Activated CD8-positive, alpha-beta T cell treated with anti-CD3 and anti-CD28 coated beads, Interleukin-2, amount 10 ng/mL, durations not matched to agents 7 days and 5 days (primary cell): ENCODE measurements at places on chromosomes 11 and 22.

DNA sequence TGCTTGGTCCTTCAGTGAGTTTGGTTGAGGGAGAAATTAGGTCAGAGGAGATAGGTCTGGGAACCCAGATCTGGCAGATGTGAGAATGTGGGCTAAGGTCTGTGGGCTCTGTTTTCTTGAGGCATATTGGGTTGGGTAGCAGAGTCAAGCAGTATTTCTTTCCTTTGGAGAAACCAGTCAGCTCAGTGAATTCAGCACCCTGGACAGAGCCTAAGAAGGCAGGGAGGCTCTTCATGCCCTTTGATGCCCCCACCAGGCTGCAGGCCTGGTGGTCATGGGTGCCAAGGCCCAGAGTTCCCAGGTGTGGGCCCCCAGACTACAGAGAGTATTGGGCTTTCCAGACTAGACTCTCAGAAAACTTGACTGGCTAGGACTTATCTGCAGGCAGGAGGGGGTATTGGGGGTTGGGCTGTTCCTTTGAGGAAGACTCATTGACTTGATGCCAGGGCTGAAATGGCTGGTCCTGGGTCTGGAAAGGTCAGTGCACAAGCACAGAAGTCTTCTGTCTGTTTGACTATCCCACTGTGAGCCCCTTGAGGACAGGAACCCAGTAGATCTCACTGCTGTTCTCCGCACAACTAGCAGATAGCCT lies 45.3 kb upstream of the NECTIN1 start:
- no peak overlapping the region for H3K27ac ChIP-seq
- H3K36me3 ChIP-seq = no peaks in the 10 kb centered on the region
- no peaks in the 10 kb centered on the region for H3K4me1 ChIP-seq
- DNase-seq = peak; percentile 52

GRCh38 chr11:65426839-65427690 lies 4.5 kb downstream of the NEAT1 start:
- peaks cover 61% of the 10 kb centered on the region for H3K4me1 ChIP-seq
- DNase-seq = peak; percentile 53
- H3K36me3 ChIP-seq = peaks cover 77% of the 10 kb centered on the region
- H3K27me3 ChIP-seq = peaks cover 2% of the 10 kb centered on the region
- H3K4me3 ChIP-seq = peak overlapping the region; percentile 87

- H3K4me1 ChIP-seq = peaks cover 39% of the 10 kb centered on the region
- no peak overlapping the region for H3K4me3 ChIP-seq
- no peak overlapping the region for H3K27ac ChIP-seq
- H3K27me3 ChIP-seq = no peaks in the 10 kb centered on the region
- peaks cover 3% of the 10 kb centered on the region for H3K36me3 ChIP-seq
These were observed 204.9 kb downstream of the CSNK2A3 start for GRCh38 chr11:11148104-11148509.

DNA sequence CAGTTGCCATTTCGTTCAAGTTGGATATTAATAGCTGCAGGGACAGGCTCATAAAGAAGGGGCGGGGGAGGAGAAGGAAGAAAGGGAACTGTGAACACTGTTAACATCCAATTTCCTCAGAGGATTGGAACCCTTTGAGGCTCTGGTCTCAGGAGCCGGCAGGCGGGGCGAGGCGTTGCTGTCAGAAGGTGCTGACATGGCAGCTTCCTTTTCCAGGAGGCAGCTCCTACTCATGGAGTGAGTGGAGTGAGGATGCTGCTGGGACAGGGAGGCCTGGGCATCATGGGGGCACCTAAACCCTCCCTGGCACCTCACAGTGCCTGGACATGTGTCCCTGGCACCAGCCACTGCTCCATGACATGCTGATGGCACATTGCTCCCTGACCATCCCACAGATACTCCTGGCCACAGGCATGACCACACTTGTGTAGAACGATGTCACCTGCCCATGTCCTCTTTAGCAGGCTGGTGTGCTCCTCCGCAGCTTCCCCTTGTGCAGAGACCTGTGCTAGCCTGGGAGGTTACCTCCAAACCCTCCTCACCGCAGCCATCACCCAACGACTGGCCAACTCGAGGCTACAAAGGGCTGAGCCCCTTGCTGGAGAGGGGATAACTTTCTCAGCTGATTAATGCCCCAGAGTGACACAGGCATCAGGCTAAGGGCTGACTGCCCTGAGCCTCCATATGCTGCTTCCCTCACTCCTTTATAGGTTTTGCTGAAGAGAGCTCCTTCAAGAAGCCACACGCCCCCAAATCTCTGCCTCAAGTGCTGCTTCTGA lies 79.6 kb upstream of the NECTIN1 start:
- no peak overlapping the region for H3K27ac ChIP-seq
- no peaks in the 10 kb centered on the region for H3K27me3 ChIP-seq
- H3K4me1 ChIP-seq = no peaks in the 10 kb centered on the region
- DNase-seq = no peak
- no peaks in the 10 kb centered on the region for H3K36me3 ChIP-seq

GRCh38 chr11:20611445-20611844 lies 12.0 kb downstream of the SLC6A5 start:
- DNase-seq = no peak
- H3K4me1 ChIP-seq = peaks cover 8% of the 10 kb centered on the region
- no peak overlapping the region for H3K4me3 ChIP-seq
- peaks cover 44% of the 10 kb centered on the region for H3K27me3 ChIP-seq
- H3K36me3 ChIP-seq = no peaks in the 10 kb centered on the region

- DNase-seq = no peak
- no peak overlapping the region for H3K27ac ChIP-seq
- H3K36me3 ChIP-seq = no peaks in the 10 kb centered on the region
- H3K4me1 ChIP-seq = peaks cover 11% of the 10 kb centered on the region
- no peak overlapping the region for H3K4me3 ChIP-seq
These were observed 35.4 kb downstream of the NFAM1 start for GRCh38 chr22:42396621-42397331.

GRCh38 chr11:134363592-134363991 lies 31.8 kb downstream of the GLB1L2 start:
- H3K4me1 ChIP-seq = peaks cover 14% of the 10 kb centered on the region
- DNase-seq = no peak
- H3K4me3 ChIP-seq = no peak overlapping the region
- no peak overlapping the region for H3K27ac ChIP-seq
